ENCODE measurements at places on chromosomes 12 and 14.

- no peak for DNase-seq
Measured at GRCh38 chr14:43041207-43041606, 1434.5 kb downstream of the LRFN5 start.

- no peak for DNase-seq
Measured at GRCh38 chr14:58801086-58801485, 163.3 kb downstream of the DACT1 start.

DNA sequence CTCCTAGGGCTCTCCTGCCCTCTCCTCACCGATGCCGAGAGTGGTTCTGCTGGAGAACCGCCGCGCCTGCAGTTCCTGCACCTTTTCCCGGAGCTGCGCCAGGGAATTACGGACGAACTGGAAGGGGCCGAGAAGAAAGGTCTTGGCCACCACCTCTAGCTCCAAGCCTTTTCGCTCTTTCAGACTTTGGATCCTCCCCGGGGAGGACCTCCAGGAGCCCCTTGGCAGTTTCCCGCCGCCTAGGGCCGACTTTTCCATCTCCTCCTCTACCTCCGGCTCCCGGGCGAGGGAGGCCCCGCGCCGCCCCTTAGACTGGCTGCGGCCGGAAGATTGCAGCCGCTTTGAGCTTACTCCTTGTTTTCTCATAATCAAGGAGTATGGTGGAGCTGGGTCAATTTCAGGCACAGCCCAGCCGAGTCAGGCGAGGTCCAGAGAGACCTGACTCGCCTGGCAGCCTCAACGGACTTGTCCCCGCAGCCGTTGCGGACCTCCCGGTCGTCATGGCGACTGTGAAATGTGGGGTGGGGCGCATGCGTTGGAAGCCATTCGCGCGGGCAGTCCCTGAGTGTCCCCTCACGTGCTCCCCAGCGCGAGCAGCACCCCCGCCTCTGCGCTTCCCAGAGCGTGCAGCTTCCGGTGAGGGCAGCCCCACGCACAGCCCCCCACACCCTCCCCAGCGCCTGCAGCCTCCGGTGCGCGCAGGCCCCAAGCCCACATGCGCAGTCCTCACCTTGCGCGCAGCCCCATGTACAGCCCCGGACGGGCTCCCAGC is at the start of gene DPY19L2:
DPY19L2 (minus strand) TSS at position 466 of the 772 bp plus-strand sequence; CDS start at position 366, 100 bp downstream.
- DNase-seq = no peak

DNA sequence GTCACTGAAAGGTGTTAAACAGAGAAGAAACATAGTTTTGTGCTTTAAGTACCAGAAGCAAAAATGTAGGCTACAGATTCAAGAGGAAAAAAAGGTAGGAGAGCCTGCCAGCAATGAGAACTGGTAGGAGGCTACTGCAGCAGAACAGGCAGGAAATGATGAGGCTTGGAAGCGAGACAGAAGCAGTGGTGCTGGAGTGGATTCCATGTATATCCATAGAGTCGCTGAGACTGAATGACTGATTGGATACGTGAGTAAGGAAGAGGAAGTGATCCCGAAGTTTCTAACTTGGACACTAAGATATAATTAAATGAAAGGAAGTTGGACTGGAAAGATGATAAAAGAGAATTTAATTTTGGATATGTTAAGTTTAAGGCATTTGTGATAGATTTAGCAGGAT is 45.0 kb upstream of the CCDC91 start:
- DNase-seq = no peak

- DNase-seq = no peak
Measured at GRCh38 chr12:95248604-95249360, 31.2 kb downstream of the VEZT start.

DNA sequence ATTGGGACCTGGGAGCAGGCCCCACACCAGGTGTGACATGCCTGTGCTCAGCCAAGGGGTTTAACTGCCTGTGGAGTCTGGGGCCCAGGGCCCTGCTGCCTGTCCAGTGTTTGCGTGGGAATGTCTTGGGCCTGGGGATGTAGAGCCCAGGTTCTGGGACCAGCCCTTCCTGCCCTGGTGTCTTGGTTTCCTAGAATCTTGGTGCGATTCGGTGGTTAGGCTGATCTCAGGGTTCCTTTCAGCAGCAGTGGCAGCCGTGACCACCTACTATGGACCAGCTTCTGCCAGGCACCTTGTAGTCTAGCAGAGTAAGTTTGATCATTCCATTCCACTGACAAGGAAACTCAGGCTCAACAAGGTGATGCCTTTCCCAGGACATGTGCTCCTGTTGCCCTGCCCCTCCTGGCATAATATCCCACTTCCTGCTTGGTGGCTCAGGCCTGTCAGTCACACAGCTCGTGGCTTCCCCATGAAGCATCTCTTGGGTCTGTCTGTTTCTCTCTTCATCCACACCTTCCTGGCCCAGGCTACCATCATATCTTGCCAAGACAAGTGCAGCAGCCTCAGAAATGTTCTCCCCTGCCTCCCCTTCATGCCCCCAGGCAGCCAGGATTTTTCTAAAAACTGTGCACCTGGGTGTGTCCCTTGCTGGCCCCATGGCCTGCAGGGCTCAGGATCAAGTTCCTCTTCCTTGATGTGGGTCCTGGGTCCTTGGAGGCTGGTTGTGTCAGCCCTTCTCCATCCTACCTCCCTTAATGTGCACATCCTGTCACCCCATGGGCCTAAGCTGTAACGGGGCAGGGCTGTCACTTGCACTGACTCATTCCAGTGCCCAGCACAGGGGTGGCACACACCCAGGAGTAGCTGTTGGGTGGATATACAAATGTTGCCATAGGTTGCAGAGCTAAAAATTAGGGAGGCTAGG is 101.6 kb downstream of the SLC25A47 start:
- no peak for DNase-seq

Measured in activated T-helper 9 cell treated with anti-CD3 and anti-CD28 coated beads, Interleukin-2, amount 50 U/mL, for 16 hours (primary cell).